WTC11 (cell line): ENCODE measurements at places on chromosomes 12 and 14.

- no peak for DNase-seq
- H3K27me3 ChIP-seq, result no peaks in the 10 kb centered on the region
- no peak overlapping the region for H3K27ac ChIP-seq
- peaks cover under 1% of the 10 kb centered on the region; the same call in 1 of the 2 replicates for H3K4me1 ChIP-seq
These were observed 24.5 kb downstream of the GPRC5D start for GRCh38 chr12:12927211-12928079.

- H3K4me3 ChIP-seq, result no peak overlapping the region
- no peak overlapping the region for H3K27ac ChIP-seq
- DNase-seq, result no peak
- peaks cover 35% of the 10 kb centered on the region for H3K4me1 ChIP-seq
- H3K36me3 ChIP-seq, result no peaks in the 10 kb centered on the region
These were observed 4.5 kb upstream of the LTBP2 start for GRCh38 chr14:74616507-74616906.

GRCh38 chr14:103393676-103394626, 8.7 kb downstream of the MARK3 start:
- no peak for DNase-seq
- H3K4me1 ChIP-seq, result peaks cover 41% of the 10 kb centered on the region
- no peaks in the 10 kb centered on the region for H3K36me3 ChIP-seq
- no peaks in the 10 kb centered on the region for H3K27me3 ChIP-seq

DNA sequence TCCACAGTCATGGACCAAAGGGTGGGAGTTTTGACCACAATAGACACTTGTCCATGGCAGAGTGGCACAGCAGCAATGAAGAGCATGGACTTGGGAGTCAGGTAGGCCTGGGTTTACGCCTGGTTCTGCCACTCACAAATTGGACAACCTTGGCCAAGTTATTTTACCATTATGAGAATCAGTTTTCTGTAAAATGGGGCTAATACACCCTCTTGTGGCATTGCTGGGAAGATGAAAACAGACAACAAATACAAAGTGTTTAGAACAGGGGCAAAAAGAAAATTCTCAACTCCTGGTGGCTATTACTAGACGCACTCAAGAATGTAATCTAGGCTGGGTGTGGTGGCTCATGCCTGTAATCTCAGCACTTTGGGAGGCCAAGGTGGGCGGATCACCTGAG, 2.6 kb downstream of the C12orf43 start:
- peaks cover 10% of the 10 kb centered on the region for H3K4me1 ChIP-seq
- peaks cover 26% of the 10 kb centered on the region for H3K36me3 ChIP-seq
- no peak for DNase-seq
- H3K4me3 ChIP-seq, result peak overlapping the region; percentile 12; the same call in 1 of the 2 replicates
- no peak overlapping the region for H3K27ac ChIP-seq

GRCh38 chr14:20683891-20684661, at the start of gene RNASE4:
Gene RNASE4, plus strand, starts transcription at chr14:20684560. Its CDS starts 14,812 bp downstream, at chr14:20699372.
- H3K27me3 ChIP-seq, result peaks cover 10% of the 10 kb centered on the region
- no peak within 1 kb of the TSS for H3K4me3 ChIP-seq
- peak; percentile 82 for DNase-seq

DNA sequence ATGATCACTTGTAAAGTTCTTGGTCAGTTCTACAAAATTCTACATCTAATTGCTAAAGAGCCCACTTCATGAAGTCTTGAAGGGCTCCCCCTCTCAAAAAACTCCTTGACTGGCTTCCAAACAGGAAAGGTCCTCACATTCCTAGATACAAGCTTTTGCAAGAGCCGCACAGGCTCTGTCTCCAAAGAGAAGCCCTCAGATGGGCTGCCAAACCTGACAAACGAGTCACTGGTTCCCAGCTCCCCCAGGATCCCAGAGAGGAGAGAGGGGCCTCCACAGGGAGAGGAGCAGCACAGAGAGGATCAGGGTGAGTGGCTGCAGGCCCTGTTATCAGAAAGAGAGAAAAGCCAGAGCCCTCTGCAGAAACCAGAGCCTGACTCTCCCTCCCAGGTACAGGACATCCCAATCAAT, 5.8 kb downstream of the NID2 start:
- no peaks in the 10 kb centered on the region for H3K36me3 ChIP-seq
- H3K4me1 ChIP-seq, result peaks cover 23% of the 10 kb centered on the region
- no peak for DNase-seq
- no peak overlapping the region for H3K27ac ChIP-seq

GRCh38 chr14:101103321-101103901, 199.9 kb upstream of the RTL1 start:
- H3K4me1 ChIP-seq, result peaks cover 13% of the 10 kb centered on the region
- H3K4me3 ChIP-seq, result no peak overlapping the region
- H3K27ac ChIP-seq, result no peak overlapping the region
- H3K36me3 ChIP-seq, result peaks cover 13% of the 10 kb centered on the region
- H3K27me3 ChIP-seq, result no peaks in the 10 kb centered on the region; the same call in 1 of the 2 replicates
- DNase-seq, result no peak

DNA sequence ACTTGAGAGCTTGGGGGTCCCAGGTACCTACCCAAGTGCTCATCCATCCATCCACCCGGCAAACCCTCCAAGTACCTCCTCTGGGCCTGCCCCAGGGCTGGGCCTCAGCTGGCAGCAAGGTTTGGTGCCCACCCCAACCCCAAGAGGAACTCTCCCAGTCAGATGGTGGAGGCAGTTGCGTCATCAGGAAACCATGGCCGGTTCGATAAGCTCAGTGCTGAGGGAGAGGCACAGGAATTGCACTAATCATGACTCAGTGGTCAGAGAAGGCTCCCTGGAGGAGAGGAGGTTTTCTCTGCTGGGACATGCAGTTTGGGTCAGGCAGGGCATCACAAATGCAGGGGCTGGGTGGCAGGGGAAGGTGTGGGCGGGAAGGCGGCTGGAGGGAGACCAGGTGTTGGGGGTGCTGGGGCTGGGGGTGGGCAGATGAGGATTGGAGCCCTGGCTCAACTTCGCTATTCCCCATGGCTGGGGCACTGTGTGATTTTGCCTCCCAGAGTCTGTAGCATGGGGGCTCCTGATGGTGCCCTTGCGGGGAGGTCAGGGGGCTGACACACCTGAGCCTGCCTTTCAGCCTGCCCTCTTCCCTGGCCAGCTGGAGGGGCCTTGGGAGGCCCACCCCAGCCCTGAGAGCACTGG, 32.2 kb downstream of the SH2B3 start:
- H3K27me3 ChIP-seq, result no peaks in the 10 kb centered on the region
- H3K4me3 ChIP-seq, result no peak overlapping the region
- peak overlapping the region; percentile 83 for H3K27ac ChIP-seq

DNA sequence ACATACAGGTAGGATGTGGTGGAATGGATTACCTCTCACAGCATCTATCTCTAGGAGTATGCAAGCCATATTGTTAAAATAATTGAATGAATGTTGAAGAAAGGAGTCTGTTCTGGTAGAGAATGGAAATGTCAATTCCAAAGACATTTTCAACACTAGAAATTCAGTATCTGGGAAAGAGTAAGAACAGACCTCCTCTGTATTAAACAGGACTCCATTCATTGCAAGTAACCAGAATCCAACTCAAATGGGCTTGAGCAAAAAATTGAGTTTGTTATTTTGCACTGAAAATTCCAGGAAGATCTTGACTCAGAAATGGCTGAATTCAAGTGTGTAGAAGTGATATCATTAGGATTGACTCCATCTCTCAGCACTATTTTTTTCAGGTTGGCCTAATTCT, 168.1 kb downstream of the C12orf42 start:
- no peak overlapping the region for H3K4me3 ChIP-seq
- H3K4me1 ChIP-seq, result peaks cover 7% of the 10 kb centered on the region
- H3K27me3 ChIP-seq, result no peaks in the 10 kb centered on the region
- DNase-seq, result no peak

DNA sequence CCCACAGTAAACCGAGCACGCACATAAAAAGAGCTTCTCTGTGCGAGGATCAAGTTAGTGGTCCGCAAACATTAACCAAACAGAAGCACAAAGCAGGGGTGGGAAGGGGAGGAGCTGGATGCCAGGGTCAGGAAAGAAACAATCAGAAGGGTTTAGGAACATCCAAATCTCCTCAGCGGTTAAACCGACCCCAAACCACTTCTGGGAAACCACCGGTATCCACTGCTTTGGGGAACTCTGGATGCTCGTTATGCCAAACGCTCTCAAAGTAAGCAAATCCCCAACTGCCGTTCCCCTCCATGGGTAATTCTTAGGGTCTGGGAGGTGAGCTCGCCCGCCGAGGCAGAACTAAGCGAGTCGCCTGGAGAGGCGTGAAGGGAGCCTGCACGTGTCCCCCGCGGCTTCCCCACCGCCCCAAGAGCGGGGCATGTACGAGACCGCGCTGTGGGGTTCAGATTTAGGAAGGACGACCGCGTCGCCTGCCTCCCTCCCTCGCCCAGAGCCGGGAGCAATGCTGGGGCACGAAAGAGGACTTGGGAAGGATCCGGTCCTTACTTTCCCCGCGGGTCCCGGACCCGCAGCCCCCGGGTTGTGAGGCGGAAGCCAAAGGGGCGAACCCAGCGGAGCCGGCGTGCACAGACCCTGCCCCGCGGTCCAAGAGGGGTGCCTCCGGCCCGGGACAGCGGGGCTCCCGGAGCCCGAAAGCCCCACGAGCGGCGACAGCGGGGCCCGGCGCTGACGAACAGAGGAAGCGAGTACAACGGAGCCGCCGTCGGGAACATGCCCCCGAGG, 711 bp downstream of the SBNO1 start:
- H3K27ac ChIP-seq, result peak overlapping the region; percentile 80
- no peaks in the 10 kb centered on the region for H3K36me3 ChIP-seq
- H3K4me1 ChIP-seq, result peaks cover 12% of the 10 kb centered on the region
- H3K27me3 ChIP-seq, result no peaks in the 10 kb centered on the region; the same call in 1 of the 2 replicates
- H3K4me3 ChIP-seq, result peak overlapping the region; percentile 93
- DNase-seq, result peak; percentile 22

GRCh38 chr12:105523164-105524057, 192.9 kb downstream of the C12orf75 start:
- no peaks in the 10 kb centered on the region for H3K4me1 ChIP-seq
- no peak overlapping the region for H3K4me3 ChIP-seq
- no peak overlapping the region for H3K27ac ChIP-seq
- H3K27me3 ChIP-seq, result peaks cover 5% of the 10 kb centered on the region; the same call in 1 of the 2 replicates
- H3K36me3 ChIP-seq, result peaks cover 21% of the 10 kb centered on the region
- no peak for DNase-seq

GRCh38 chr14:43408472-43408871, 1098.6 kb downstream of the FSCB start:
- no peaks in the 10 kb centered on the region for H3K27me3 ChIP-seq
- H3K36me3 ChIP-seq, result no peaks in the 10 kb centered on the region
- H3K4me1 ChIP-seq, result no peaks in the 10 kb centered on the region
- DNase-seq, result no peak

DNA sequence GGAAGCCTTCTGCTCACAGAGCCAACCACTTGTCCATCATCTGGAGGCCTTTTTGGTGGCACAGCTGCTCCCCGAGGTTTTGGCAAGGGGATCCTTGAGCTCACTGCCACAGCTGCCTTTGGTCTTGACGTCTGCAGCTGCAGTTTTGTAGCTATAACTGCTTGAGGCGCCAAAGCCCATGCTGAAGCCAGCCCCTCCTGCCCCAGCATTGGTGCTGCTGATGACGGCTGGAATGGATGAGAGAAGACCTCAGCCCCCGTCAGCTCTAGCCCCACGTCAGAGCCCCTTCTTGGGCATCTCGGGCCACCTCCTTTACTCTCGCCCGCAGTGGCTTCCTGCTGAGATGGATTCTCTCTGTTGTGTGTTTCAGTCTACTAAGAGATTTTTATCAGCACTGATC, 12.3 kb upstream of the KRT74 start:
- H3K4me3 ChIP-seq, result no peak overlapping the region
- peaks cover 5% of the 10 kb centered on the region; the same call in 1 of the 2 replicates for H3K36me3 ChIP-seq
- no peaks in the 10 kb centered on the region for H3K27me3 ChIP-seq

GRCh38 chr12:97711392-97711791, 248.8 kb downstream of the RMST start:
- H3K27me3 ChIP-seq, result no peaks in the 10 kb centered on the region
- H3K4me3 ChIP-seq, result no peak overlapping the region
- no peak overlapping the region for H3K27ac ChIP-seq
- no peak for DNase-seq
- no peaks in the 10 kb centered on the region for H3K36me3 ChIP-seq

- H3K36me3 ChIP-seq, result no peaks in the 10 kb centered on the region
- no peak for DNase-seq
- H3K27me3 ChIP-seq, result peaks cover 9% of the 10 kb centered on the region
- H3K27ac ChIP-seq, result no peak overlapping the region
These were observed 98.2 kb downstream of the ZFP36L1 start for GRCh38 chr14:68694516-68695235.

DNA sequence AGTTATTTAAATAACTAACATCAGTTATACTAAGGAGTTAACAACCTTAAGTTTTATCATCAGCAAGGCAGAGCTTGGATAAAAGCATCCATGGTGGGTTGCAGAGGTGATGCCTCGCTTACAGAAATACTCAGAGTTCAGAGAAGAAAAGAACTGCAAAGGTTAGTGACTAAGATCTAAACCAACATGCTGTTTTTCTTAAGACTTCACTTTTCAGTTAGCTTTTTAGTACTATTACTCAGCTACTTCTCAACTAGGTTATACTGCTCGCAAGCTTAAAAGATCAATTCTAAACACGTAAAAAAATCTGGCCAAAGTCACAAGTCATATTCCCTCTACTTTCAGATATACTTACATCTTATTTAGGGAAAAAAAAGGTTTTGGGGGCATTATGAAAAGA, 2.8 kb downstream of the PPP1CC start:
- DNase-seq, result no peak
- H3K4me3 ChIP-seq, result peak overlapping the region; percentile 99
- H3K27me3 ChIP-seq, result no peaks in the 10 kb centered on the region; the same call in 1 of the 2 replicates
- peaks cover 49% of the 10 kb centered on the region for H3K4me1 ChIP-seq

- H3K27ac ChIP-seq, result no peak overlapping the region
- H3K4me1 ChIP-seq, result peaks cover 47% of the 10 kb centered on the region
- no peaks in the 10 kb centered on the region for H3K36me3 ChIP-seq
- DNase-seq, result no peak
These were observed 42.3 kb downstream of the DAD1 start for GRCh38 chr14:22546722-22547071.

DNA sequence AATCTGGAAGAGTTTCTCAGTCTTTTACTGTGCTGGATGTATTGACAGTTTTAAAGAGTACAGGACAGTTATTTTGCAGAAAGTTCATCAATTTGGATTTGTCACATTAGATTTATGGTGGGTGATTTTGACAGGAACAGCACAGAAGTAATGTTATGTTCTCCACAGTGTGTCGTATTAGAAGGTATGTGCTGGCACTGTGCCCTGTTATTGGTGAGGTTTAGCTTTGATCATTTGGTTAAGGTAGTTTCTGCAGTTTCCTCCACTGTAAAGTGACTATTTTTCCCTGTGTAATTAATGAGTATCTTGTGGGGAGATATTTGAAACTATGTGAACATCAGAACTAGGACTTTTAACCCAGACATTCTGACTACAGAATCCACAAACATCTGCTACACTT, 308.5 kb upstream of the TBX3 start:
- H3K36me3 ChIP-seq, result peaks cover 10% of the 10 kb centered on the region
- no peak overlapping the region for H3K4me3 ChIP-seq
- peaks cover 3% of the 10 kb centered on the region; the same call in 1 of the 2 replicates for H3K27me3 ChIP-seq

- H3K36me3 ChIP-seq, result no peaks in the 10 kb centered on the region
- H3K4me3 ChIP-seq, result no peak overlapping the region
- peaks cover 34% of the 10 kb centered on the region for H3K4me1 ChIP-seq
- H3K27ac ChIP-seq, result no peak overlapping the region
These were observed 40.2 kb downstream of the ETV6 start for GRCh38 chr12:11689591-11690186.

GRCh38 chr14:54709444-54709843, 142.5 kb downstream of the SAMD4A start:
- no peak overlapping the region for H3K4me3 ChIP-seq
- no peaks in the 10 kb centered on the region; the same call in 1 of the 2 replicates for H3K36me3 ChIP-seq
- no peaks in the 10 kb centered on the region for H3K27me3 ChIP-seq
- DNase-seq, result no peak
